Kidney capillary endothelial cell (primary cell): ENCODE measurements at places on chromosomes 2 and 18.

GRCh38 chr2:173997753-173998152, 32.6 kb upstream of the SP3 start:
- no peak for DNase-seq

GRCh38 chr2:156663757-156664409, 227.7 kb downstream of the GPD2 start:
- no peak for DNase-seq

DNA sequence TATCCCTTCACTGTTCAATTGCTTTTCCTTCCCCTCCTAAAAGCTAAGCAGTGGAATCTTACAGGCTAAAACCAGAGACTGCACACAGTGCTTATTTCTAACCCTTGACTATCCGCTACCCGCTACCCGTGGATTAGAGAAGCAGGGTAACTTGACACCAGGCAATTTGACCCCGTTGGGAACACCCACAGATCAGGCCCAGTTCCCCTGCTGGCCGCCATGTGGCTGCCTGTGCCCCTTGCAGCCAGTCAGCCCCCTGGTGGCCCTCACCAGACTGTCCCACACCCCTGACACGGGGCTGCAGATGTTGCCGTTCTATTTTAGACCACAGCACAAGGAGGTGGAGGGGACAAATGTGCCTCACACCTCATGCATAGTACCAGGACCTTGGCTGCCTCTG, 74.8 kb downstream of the TXNL1 start:
- DNase-seq = no peak

GRCh38 chr18:69599377-69599776, 198.7 kb downstream of the DOK6 start:
- DNase-seq = no peak
